ENCODE measurements at places on chromosomes 6 and 20.

DNA sequence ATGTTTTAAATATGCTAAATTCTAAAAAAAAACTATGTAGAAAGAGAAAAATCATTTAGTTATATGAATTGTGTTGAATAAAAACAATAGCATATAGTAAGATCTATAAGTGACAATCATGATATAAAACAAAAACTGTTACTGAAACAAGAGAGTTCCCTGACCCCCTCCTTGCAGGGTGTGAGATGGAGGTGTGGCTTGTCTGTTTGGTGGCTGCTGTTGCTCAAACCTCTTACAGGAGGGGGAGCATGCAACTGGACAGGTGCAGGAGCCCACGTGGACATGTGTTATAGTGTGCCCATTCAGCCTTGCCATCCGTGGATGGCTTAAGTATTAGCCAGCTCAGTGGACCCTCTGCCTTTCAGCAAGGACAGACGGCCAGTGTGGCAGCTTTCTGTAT, 206.7 kb downstream of the MOXD1 start:
- no peak for DNase-seq

GRCh38 chr6:170025935-170026750, 264.7 kb downstream of the DLL1 start:
- peak; percentile 89 for DNase-seq

GRCh38 chr6:95819939-95820338, 195.8 kb upstream of the FUT9 start:
- no peak for DNase-seq

DNA sequence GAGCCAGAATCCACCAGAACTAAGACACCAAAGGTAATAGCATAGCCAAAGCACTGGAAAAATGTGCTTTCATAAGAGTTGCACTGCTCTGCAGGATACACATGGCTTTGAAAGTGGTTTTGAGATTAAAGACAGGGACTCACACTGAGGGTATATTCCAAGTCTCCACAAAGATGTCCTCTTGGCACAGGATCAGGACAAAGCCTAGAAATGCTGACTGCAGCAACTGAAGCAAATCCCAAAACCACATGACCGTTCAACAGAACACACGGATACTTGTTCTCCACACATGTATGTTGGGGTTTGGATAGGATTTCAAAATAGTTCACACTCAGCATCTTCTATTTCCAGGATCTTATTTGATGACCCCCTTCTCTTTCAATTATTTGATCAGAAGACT, 364.3 kb upstream of the HSF2 start:
- no peak for DNase-seq

DNA sequence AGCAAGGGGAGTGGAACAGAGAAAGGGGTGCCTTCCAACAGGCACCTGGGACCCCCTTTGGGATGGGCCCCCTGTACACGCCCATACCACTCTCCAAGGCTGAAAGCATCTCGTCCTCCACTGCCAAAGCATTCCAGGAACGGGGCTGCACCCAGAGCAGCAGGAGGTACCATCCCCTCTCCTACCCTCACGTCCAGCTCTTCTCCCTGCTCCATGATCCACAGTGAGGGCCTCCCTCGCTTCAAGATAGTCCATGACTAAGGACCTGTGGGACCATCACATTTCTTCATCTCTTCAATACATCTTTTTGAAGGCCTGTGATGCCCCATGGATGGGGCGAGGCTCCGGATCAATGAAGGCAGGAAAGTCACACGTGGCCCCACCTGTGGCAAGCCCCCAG, 209.9 kb downstream of the ANKRD60 start:
- DNase-seq, result no peak

DNA sequence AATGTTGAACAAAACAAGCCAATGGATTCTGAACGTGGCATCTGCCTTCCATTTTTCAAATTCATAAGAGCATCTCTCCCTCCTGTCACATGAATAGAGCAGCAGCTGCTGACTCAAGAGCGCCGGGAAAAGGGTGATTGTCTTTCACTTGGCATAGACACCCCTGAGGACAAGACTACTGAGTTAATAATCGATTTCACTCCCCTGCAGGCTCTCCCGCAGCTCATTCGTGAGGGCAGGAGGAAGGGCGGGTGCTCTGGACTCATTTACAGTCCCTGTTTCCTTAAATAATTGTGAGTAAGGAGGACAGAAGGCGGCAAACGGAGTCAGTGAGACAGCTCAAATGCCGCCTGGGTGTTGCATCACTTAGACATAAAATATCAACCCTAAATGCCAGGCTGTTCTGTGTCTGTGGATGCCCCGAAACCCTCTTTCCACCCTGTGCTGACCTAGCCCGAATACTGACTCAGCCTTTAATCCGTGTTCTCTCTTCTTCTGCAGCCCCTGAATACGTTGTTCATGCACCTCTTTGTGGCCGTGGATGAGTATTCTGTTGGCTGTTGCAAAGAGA, 21.6 kb downstream of the CFAP61 start:
- no peak for DNase-seq

DNA sequence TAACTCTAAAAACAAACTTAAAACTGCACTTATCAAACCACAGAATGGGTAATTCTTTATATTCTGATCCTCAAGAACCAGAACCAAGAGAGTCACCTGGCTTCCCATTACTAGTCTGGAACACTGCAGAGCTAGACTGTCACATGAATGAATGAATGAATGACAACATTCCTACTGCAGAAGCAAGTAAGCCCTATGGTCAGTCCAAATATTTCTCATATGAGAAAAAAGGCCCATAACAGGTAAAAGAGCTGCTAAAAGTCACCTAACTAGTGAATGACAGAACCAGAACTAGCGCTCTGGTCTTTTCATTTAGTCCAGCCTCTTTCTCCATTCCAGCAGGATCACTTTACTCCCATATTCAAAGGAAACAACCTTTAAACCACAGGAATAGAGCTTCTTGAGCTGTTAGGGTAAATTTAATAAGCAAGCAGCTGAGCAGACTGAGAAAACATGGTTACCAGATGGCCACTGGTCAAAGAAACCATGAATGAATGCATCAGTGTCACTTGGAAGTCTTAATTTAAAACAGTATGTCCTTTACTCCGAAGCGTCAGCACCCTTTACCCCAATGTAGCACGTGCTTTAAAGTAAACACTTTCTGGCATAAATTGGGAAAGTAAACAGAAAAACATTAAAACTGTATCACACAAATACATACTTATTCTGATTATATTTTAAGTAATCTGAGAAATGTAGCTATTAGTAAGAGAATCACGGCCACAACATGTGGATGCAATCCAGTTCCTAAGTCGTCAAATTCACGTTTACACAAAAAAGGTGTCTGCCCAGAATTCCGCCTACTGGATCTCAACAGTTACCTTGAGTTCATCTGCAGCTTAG, 1.4 kb downstream of the PREP start:
- no peak for DNase-seq

GRCh38 chr6:68967549-68968300, 332.6 kb downstream of the ADGRB3 start:
- DNase-seq, result no peak

GRCh38 chr6:6858533-6858982, 249.2 kb upstream of the RREB1 start:
- no peak for DNase-seq

DNA sequence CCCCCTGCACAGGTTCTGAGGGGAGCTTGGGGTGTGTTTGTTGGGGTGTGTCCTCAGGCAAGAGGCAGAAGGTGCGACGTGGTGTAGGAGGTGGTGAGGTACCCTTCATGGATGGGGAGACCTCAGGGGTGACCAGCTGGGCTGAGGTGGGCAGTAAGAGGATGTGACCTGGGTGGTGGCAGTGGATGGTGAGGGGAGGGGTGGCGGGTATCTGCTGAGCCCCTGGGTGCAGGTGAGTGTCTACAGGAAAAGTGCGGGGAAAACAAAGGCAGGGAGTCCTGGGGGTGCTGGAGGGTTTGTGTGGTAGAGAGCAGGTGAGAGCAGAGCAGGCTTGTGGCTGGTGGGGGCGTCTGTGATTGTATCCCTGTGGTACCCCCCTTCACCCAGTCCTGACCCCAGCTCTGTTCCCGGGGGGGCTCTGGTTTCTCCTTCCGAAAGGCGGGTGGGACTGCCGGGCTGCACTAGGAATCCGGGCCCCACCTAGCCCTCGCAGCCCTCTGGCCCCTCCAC, 631 bp downstream of the RAET1L start:
- DNase-seq, result no peak

DNA sequence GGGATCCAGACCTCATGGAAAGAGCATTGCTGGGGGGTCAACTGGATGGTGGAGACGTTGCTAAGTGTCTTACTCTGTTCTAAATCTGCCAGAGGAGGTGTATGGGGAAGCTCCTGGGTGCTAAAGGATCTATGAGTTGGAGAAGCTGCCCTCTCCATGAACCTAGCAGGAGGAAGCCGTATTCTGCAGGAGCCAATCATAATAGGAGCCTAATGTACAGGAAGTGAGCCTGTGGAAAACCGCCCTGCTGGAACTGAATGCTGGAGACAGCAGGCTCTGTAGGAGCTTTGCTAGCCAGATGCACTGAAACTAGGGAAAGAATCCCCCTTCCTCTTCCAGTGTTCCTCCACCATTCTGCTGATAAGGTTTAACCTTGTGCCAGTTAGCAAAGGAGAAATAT, 10.9 kb downstream of the CASP8AP2 start:
- DNase-seq, result no peak

DNA sequence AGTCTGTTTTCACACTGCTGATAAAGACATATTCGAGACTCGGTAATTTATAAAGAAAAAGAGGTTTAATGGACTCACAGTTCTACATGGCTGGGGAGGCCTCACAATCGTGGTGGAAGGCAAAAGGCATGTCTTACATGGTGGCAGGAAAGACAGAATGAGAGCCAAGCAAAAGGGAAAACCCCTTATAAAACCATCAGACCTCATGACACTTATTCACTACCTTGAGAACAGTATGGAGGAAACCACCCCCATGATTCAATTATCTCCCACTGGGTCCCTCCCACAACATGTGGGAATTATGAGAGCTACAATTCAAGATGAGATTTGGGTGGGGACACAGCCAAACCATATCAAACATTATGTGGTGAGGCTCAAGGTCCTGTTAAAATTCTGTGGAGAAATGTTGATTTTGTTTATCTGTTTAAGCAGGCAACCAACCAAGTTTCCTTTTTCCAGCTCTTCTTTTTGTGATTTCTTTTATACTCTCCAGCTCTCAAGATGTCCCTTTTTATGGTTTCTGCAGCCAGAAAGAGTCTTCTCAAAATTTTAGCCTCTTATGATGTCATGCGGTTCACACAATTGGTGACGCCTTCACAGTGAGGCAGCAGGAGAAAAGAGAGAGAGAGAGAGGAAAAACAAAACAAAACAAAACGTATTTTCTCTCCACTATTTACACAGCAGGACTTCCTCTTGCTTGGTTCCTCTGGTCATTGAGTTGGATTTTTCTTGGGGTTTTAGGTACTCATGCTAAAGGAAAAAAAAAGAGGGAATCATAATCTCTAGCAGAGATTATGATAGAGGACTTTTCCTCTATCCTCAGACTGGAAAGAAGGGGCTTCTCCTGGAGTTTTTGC, 18.0 kb downstream of the AIG1 start:
- no peak for DNase-seq

DNA sequence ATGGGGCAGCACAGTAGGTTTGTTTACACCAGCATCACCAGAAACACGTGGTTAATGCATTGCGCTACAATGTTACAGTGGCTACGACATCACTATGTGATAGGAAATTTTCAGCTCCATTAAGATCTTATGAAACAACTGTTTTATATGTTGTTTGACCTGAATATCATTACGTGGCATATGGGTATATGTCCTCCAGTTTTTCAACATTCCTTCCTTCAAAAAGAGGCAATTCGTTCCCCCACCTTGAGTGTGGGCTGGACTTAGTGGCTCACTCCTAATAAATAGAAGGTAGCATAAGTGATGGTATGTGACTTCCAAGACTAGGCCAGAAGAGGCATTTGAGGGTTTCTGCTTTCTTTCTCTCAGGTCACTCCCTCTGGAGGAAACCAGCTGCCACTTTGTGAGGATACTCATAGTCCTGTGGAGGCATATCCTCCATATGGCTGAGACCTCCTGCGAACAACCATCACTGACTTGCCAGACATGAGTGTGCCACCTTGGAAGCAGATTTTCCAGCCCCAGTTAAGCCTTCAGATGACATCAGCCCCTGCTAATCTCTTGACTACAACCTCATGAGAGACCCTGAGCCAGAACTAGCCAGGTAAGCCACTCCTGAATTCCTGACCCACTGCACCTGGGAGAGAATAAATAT, 2.3 kb upstream of the TRAM2 start:
- no peak for DNase-seq

DNA sequence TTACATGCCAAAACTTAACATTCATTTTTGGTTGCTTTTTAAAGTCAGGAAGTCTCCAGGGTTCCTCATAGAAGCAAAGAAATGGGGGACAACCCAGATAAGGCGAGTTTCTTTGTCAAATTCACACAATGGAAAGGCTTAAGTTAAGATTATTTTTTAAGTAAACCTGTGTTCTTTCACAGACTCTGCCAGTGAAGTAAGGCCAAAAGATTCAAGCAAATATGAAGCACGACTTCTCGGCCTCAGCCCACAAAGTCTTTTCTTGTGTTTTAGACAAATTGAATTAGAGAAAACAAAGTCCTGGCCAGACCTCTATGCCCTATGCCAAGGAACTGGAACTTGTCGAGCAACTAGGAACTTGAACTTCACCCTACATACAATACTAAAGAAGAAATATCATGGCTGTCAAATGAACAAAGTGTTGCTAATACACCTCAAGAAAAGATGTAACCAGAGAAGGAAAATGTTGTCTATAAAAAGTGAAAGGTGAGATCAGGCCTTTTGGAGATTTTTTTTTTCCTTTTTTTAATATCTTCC, 540.0 kb upstream of the JARID2 start:
- DNase-seq, result no peak

DNA sequence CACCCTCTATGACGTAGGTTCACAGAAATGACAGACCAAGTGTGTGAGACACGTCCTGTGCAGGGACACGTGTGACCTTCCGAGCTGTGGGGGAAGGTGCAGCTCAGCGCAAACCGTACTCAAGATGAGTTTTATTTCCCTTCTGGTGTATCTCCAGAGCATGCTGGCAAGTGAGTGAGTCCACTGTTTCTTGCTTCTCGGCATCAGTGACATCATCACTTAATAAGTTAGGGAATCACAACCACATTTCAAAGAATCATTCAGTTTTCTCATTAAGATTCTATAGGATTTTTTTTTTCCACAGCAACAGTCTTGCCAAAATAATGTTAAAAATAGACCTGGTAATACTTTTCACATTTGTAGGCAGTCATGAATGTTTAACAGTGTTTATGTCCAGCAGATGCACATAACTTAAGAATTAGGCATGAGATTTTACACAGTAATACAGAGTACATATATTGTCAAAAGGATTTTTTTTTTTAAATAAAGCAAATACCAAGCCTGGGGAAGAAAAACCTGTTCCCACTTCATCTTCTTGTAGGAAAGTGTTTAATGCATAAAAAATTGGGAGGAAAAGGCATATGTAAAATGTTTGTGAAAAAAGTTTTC, 417.8 kb downstream of the CDC5L start:
- DNase-seq, result no peak

- DNase-seq, result no peak
These were observed 20.1 kb downstream of the KCNK17 start for GRCh38 chr6:39294133-39294532.

DNA sequence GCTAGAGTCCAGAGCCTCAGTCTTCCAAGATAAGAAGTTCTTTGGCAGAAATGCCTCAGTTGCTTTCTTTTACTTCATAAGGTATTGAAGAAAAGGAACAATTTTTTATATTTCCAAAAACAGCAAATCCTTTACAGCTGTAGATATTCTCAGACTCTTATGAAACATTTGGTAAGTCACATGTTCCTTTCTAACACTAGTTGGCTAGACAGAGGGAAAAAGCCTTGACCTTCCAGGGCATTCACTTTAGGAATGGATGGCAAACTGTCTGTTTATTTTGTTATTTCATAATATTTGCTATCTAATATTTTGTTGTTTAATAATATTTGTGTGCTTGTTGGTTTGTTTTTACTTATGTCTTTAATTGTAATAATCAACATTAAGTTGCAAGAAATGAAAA, 140.8 kb downstream of the PTPRK start:
- DNase-seq, result no peak
